ENCODE measurements at places on chromosomes 1 and 21.

GRCh38 chr1:185886671-185887070 is 152.5 kb downstream of the HMCN1 start:
- no peak for DNase-seq

- DNase-seq: no peak
Observed at GRCh38 chr1:13930151-13930550, 230.2 kb downstream of the PRDM2 start.

DNA sequence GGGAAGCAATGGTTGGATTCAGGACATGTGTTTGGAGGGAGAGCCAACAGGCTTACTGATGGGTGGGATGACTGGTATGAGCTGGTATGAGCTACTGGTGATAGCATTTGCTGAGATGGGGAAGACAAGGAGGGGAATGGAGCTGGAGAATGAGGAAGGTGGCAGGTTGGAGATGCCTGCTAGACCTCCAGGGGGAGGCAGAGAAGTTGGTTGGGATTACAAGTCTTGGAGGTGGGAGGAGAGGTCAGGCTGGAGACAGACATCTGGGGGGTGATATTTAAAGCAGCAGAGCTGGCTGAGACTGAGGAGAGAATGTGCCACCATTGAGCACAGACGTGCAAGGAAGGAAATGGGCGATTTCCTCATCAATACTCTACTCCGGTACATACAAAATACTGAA is 31.8 kb upstream of the ENO1 start:
- no peak for DNase-seq

DNA sequence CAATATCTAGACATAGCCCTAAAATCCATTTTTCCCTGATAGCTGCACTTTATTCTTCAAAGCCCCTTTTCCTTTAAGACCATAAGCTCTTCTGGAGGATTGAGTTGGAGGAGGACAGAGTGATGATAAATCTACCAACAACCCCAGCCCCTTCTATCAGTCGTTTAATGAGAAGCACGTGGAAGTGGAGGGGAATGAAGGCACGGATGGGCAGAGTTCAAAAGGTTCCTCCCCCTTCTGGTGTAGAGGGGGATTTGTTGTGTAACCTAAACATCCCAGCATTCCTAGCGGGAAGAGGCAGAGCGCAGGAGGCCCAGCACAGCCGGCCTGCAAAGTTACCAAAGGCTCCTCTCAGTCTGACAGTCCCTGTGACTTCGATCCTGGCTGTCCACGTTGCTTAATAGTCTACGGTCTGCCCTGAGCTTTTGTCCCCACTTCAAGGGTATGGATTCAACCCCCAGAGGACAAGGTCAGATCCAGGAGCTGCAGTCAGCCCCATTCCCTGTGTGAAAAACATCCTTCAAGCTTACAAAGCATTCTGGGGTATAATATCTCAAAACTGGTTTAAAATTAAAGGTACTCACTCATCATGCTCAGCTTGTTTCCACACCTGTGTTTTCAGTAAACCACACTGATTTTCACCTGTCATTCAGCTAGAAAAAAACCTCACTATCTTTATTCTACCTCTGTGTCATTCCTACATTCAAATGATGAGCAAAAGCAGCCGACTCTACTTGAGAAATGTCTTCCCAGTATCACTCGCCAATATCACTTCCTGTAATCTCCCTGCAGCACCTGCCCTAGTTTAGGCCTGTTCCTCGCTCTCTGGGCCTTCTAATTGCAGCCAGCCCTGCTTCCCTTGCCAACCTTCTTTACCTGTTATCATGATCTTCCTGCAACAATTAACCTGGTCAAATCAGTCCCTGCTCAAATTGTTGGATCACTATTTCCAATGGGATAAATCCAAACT is 117.9 kb downstream of the PLPP3 start:
- no peak for DNase-seq

DNA sequence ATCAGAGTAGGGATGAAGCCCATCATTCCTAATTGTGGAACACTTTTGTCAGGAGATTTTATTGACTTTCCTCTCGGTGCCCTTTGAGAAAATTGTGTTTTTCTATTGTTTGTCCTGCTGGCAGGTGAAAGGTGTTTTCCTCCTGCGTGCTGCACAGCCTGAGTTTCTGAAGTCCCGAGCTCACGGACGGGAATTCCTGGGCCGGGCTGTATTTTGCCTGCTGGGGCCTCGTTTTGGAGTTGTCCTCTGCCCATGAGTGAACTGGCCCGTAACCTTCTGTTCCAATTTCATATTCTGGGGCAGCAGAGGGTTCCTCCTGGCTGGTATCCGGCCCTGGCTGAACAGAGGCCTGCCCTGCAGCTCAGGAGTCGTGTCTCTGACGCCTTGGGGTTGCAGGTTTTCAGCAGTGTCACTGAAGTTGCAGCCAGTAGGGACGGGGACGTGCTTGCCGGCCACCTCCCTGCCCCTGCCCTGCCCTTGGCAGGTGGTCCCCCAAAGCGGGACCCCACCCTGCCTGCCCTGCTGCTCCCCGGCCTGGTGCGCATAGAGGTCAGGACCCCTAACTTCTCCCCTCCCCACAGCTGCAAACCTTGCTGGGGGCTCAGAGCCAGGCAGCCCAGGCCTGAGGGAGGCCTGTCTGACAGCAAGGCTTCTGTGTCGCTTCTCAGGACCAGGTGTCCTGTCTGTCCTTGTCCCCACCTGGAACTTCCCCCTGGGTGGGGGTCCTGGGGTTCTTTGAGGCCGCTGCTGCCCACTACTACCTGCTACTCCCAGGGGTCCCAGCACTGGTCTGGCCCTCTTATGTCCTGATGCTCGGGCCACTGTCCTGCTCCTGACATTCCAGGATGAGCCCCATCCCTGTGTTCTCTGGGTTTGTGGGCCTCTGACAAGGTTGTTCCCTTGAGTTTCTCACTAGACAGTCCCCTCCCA is 49.0 kb downstream of the SLX9 start:
- no peak for DNase-seq

DNA sequence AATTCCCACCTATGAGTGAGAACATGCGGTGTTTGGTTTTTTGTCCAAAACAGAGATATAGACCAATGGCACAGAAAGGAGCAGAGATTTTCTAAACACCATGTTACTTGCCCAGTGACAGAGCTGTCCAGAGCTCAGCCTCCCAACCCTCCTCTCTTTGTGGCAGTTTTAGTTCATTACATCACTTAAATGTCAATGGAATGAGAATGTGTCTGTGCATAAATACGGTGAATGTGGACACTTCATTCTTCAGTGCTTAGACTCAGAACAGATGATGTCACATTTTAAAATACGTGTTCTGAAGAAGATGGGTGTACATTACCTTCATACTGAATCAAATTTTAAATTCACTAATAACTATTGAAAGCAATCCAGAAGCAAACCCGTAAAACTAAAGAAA is 374.9 kb downstream of the DSCAM start:
- no peak for DNase-seq

DNA sequence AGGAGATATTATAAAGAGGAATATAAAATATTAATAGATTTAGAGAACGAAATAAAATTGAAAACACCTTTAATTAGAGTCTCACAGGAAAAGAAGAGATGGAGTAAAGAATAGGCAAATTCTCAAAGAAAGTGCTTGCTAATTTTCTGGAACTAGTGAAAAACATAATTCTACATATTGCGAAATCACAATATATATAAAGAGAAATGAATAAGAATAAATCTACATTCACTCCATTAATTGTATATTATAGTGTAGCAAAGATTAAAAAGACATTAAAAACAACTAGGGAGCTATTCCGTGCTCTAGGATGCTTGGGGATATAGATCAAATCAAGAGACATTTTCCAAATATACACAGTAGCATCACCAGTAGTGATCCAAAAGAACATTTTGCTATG is 685.2 kb upstream of the NCAM2 start:
- DNase-seq: no peak

Measured in left renal pelvis (tissue), 4 donors.